ENCODE measurements at places on chromosomes 5 and 9.

DNA sequence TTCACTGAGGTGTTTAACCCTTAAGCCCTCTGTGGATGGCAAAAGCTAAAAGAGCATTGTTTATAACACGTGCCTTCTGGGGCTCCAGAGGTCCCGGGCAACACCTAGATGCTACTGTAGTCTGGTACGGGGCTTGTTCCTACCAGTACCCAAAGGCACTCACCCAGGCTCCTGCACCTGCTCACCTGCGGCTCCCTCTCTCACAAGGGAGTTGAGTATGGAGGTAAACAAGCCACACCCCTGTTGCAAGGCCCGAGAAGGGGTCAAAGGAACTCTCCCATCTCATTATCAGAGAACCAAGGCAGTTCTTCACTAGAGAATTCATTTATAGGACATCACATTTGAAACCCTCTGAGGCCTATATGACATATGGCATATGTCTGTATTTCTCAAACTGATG is 53.4 kb upstream of the IL6ST start:
- no peak for DNase-seq

GRCh38 chr9:96108691-96109380 is 193.1 kb downstream of the HSD17B3 start:
- DNase-seq, result no peak

- DNase-seq, result no peak
These were observed 243.0 kb upstream of the ITGA1 start for GRCh38 chr5:52544738-52545137.

DNA sequence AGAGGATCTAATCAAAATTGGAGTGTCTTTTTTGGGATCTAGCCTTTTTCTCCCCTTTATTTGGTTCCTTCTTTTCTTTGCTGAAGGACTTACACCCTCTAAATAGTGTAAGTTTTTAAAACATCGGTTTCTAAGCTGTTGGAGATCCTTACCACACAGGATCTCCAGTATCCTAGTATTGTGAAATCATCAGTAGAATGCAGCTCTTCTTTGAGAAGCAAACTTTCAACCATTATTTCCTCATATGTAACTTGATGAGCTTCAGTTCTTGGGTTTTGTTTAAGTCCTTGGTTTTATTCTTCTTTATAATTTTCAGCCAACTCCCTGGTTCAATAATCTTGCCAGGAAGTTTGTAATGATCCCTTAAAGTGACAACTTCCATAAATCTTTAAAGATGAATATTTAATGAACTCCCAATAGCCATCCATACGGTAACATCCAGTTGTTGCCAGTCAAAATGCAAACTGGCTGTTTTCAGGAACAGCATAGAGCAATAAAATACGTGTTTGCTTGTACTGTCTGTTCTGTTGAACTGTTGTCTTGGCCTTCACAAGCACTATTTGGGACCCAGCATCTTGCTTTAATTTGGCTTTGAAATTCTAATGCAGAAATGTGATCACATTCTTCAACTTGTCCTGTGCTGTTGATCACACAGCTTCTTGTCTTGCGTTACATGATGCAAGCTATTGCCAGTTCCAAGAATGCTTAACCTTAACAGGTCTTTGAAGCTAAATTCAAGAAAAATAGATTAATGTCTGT is 34.8 kb upstream of the TTC23L start:
- peak; percentile 83 for DNase-seq

GRCh38 chr5:117318528-117318927 is 743.9 kb upstream of the SEMA6A start:
- DNase-seq, result no peak

DNA sequence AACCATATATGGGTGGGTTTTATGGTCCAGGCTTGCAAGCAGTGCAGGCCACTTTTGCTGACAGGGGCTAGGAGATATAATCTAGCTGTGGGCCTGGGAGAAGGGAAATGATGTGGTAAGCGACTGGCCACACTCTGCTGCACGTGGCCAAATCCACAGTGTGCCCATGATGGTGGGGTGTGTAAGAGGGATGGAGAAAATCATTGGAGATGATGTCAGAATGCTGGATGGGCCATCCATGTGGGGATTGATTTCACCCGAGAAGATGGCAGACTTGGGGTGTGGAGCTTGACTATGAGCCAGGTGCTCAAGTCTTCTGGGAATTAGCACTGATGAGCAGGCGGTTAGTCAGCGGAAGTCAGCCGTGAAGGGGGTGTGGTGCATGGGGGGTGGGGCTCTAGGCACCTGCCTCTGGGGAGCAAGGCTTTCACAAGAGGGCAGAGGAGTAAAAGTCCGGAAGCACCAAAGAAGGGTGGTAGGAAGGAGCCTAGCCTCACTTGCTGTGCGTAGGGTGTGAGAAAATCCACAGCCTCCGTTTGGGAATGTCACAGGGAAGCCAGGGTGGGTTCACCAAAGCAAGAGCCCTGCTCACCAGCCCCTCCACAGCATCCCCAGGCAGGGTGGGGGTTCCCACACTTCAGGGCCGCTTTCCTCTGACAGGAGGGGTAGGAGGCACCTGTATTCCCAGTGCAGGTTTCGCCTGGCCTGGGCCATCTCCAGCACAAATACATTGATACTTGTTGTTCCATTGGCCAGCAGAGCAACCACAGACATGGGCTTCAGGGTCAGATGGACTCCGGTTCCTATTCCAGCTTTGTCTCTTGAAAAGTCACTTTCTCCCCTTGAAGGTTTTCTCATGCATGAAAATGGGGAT is 44.5 kb upstream of the ANGPTL2 start:
- peak; percentile 12 for DNase-seq

DNA sequence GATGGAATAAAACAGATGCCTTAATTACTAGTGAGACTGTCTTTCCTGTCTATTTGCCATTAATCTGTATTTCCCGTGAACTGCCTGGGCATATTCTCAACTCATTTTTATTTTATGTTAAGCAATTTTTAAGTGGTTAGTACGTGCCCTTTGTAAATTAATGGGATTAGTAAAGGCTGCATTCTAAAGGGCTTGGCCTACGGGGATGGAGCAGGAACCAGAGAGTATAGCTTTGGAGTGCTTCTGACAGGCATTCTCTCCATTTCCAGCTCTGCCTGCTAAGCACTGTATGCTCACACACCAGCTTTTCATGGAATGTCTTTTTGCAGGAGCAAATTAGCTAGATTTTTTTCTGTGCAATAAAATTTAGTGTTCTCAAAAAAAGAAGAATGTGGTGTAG is 241.2 kb downstream of the MCTP1 start:
- no peak for DNase-seq

DNA sequence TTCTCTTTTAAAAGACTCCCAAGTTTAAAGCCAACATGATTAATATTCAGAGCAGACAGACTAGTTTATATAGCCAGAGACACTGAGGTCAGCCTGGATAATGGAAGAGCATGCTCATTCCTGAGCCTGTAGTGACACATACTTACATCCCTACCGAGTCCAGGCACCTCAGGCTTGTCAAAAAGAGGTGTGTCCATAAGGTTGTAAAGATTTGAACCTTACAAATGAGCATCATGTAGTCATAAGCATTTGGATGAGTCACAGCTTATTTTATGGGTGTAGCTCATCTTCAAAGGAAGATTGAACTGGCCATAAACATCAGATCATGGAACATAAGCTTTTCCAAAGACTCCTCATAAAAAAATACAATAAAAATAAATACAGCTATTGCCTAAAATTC is 333.5 kb downstream of the EFNA5 start:
- peak; percentile 28 for DNase-seq

DNA sequence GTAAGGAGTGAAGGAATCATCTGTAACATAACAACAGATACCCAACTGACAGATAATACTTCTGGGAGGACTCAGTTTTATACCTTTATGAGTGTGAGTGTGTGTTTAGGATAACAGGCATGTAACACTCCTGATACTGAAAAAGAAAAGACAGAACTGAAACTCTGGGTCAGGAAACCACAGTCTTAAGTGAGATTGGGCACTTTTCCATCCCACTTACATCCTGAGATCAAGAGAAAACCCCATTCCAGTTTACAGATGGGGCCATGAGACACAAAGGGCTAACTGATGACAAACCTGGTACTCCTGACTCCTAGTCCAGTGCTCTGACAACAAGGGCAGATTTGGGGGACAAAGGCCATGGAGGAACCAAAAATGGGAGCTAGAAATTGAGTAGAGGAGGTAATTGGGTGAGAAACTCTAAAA is 18.0 kb downstream of the IL5 start:
- peak; percentile 17 for DNase-seq

GRCh38 chr5:75729321-75729720 is 12.1 kb upstream of the POC5 start:
- DNase-seq, result no peak

DNA sequence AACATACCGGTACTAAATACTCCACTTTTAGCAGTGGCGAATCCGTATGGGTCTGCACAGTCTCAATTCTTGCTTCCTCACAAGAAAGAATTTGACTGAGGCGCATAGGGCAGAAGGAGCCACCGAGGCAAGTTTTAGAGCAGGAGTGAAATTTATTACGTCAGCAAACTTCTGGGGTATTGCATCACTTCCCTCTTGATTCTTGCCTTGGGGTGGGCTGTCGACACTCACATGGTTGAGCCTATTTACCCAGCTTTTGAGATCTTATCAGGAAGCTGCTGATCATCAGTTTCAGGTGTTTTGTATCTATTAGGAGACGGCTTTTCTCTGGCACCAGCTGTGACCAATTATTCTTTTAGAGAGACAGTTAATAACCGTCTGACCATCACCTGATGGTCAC is 111.5 kb upstream of the CCNH start:
- DNase-seq, result no peak

DNA sequence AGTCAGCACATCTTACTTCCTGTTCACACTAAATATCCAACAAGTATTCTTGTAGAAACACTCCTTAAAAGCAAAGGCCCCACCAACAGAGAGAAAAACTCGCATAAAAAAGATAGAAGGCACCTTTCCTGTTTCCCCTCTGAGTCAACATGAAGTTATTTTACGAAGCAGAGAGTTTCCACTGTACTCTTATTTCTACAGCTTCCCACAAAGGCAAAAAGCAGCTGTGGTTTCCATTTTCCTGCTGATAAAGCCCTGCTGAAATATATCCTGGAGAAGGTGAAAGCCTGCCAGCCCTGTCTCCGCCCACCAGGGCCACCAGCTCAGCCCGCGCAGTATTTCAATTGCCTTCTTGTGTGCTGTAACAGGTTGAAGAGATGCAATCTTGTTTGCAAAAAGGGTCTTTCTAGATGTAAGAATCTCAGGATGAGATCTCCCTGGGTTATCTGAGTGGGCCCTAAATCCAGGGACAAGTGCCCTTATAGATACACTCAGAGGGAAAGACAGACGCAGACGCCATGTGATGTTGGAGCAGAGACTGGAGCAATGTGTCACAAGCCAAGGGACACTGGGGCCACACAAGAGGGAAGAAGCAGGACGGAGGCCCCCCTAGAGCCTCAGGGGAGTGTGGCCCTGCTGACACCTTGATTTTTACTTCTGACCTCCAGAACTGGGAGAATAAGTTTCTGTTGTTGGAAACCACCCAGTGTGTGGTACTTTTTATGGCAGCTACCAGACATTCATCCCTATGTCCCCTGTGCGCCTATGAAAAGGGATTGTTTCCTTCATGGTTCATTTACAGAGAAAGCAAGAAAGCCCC is 19.9 kb downstream of the SEMA4D start:
- DNase-seq, result peak; percentile 67

DNA sequence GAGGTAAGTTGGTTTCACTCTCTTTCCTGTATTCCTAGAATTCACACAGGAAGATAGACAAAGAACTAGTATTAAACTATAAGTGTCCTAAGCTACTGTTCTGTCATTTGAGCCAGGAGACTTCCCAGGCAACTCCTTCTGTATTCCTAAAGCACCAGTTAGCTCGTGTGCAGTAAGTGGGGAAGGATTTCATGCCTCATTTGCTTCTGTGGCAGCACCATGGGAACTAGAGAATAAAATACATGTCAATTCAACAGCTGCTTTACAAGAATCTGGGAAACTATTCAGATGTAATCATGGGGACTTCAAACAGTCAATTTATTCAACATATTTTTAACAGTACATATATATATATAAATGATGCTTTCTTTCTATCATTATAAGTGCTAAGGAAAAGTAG is 762.3 kb downstream of the PRELID2 start:
- DNase-seq, result no peak

DNA sequence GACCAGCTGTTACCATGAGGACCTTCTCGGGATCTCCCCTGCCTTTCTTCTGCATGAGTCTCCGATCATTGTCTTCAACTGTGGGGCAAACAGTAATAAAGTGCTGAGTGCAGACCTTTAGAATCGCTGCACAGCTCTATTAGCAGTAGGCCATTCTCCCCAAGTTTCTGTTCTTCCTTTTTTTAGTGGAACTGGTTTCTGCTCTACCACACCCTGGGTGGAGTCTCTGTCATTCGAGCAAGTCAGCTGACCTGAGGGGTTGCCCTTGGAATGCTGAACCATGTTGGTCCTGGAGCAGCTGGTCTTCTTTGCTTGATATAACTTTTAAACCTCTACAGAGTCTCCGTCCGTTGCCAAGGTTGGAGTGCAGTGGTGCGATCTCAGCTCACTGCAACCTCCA is 33.4 kb upstream of the GNPDA1 start:
- DNase-seq, result no peak

- no peak for DNase-seq
These were observed 224.1 kb downstream of the ACTL7B start for GRCh38 chr9:108631496-108632285.

DNA sequence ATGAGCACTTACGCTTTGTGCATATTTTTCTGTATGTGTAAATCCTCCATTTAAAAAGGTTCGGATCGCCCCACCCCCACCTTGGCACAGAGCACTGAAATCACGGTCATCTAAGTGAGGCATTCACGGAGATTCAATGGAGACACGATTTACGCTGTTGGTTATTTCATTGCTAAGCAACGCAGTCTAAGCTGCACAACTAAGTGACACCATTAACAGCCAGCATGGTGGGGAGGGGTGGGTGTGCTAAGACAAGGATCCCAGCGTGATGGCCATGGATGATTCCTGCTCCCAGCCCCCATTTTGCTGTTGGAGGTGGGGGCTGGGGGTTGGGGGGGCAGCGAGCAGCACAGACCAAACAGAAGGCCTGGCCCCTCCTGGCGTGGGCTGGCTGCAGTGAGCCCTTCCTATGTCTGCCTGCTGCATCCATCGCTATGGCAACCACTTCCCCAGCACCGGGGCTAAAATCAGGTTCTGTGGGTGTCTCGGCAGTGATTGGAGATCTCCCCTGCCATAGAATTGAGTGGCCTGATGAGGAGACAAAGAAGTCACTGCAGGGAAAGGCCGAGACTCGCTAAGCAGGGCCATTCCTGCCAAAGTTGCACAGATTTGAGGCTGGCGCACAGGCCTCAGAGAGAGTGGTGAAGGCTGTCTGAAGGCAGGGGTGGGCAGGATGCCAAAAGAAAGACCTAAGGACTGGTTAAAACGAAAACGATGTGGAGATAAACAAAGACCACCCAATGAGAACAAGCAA is 14.3 kb upstream of the MARCHF6 start:
- no peak for DNase-seq

GRCh38 chr5:178428341-178429155 is 161.6 kb downstream of the COL23A1 start:
- DNase-seq, result no peak

- DNase-seq, result peak; percentile 22
These were observed 422.2 kb downstream of the NR2F1-AS1 start for GRCh38 chr5:93158841-93159240.
